ENCODE measurements at places on chromosomes 4 and X. TPM values are rescaled to one million over a fixed set of nuclear protein-coding genes. Genes with fewer than 3 reads are reported as not detected.

Gene CLDN24
- not detected for total RNA-seq

Gene TBX22
- under 0.01 TPM for total RNA-seq

Gene GJB1
- total RNA-seq: under 0.01 TPM

Gene WDR44
- 28.0 TPM for total RNA-seq

Gene APLN
- total RNA-seq: 4.2 TPM

Gene HTRA3
- 2.0 TPM for total RNA-seq

Gene LUZP4
- not detected for total RNA-seq

Gene CLDN34
- total RNA-seq: not detected

All from temporal lobe (tissue), 4 donors.